Thyroid gland (tissue), 4 donors: ENCODE measurements at places on chromosomes 12 and 14.

- DNase-seq: no peak
Measured at GRCh38 chr12:54019924-54020590, 8.2 kb upstream of the HOXC6 start.

DNA sequence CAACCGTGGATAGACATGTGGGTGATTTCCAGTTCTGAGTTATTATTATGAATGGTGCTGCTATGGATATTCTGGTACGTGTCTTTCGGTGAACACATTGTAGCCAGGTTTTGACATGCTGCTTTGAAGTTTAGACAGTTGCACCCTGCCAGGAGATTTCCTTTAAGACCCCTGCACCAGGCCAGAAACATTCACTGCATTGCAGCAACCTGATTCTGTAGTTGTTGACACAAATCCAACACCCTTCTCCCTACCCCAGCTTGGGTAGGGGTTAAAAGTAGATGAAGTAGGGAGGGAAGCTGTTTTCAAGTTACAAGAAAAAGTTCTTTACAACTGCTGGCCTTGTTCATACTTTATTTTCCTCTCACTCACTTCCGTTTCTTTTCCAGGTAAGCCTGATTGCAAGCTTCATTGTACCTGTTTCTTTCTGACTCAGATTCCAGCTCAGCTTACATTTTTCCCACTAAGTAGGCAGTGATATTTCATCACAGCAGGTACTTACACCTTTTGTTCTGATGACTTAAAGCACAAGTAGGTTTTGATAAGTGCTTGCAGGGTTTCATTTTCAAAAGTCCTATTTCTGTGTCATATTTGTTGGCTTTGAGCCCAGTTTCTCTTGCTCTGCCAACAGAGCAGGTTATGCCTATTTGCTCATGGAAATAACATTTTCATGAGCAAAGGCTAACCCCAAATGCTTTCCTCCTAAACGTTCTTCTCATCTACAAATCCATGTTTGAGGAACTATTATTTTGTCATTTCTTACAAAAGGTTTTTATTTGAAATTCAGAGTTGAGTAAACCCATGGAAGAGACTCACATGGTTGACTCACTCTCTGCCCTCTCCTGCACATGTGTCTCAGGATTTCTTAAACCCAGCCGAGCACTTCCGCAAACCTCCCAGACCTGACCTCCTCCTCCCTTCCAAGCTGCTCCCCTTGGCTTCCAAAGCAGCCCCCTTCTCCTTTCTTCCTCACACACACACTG lies 12.1 kb upstream of the LTA4H start:
- no peak for DNase-seq

GRCh38 chr12:118035190-118036041 lies 18.9 kb downstream of the RFC5 start:
- DNase-seq: no peak

- no peak for DNase-seq
Measured at GRCh38 chr14:33734387-33734786, 216.5 kb downstream of the EGLN3 start.

GRCh38 chr14:73788701-73789551 lies 62.7 kb upstream of the PTGR2 start:
- no peak for DNase-seq

GRCh38 chr12:66467932-66468331 lies 165.6 kb downstream of the HELB start:
- no peak for DNase-seq

DNA sequence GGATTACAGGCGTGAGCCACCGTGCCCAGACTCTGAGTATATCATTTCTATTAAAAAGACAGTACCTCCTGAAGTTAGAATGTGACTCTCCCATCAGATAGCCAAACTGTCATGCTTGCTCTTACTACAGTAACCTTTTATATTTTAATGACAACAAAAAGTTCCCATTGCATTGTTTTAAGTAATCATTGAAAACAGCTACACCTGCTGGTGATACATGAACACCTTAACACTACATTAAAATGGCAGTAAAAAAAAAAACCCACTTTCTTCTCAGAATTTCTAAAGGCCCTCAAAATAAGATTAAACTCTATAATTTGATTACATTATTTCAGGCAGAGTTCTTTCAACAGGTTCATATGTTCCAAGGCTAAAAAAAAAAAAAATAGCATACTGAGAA lies 76.7 kb downstream of the SH2B3 start:
- no peak for DNase-seq

GRCh38 chr12:27967551-27968054 lies 4.9 kb downstream of the PTHLH start:
- no peak for DNase-seq

GRCh38 chr14:103385929-103386712 lies 906 bp downstream of the MARK3 start:
- peak; percentile 79 for DNase-seq

- DNase-seq: no peak
Measured at GRCh38 chr12:47025798-47026197, 53.6 kb upstream of the PCED1B start.

DNA sequence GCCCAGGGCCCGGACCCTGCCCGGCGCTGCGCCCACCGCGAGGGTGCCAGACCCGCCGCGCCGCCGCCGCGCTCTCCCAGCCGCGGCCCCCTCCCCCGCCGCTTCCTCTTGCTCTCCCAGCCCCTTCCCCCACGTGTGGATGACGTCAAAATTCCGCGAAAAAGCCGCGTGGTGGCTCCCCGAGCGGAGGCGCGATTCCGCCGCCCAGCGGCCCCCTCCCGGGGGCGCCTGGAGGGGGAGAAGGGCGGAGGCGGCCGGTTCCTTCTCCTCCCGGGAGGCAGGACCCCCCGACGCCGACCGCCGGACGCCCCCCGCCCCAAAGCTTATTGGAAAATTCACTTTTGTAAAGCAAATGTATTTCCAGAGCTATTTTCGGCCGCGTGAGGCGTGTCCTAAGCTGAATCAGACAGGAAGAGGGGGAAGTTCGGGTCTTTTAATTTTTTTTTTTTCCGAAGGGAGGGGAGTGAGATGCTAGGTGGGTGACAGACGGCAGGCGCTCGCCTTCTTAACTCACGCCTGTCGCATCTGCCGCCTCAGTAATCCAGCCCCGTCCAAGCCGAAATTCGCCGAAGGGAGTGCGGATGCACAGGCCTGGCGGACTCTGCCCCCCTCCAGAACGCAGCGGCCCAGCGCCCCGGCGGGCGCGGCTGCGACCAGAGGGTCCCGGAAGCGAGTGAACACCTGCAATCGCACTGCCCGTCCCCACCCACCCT lies 4.1 kb upstream of the CCND2 start:
- DNase-seq: peak; percentile 86

DNA sequence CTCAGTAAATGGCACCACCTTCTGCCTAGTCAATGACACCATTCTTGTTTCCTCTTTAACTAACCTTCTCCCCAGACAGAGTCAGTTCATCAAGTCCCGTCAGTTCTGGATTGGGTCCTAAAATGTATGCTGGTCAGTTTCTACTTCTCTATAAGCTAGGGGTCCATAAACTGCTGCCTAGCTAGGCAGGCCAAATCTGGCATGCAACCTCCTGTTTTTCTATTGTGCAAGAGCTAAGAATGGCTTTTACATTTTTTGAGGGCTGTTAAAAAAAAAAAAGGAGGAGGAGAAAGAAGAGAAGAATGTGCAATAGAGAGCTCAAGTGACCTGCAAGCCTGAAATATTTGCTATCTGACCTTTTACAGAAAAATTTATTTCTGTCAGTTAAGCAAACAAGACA lies 6.4 kb upstream of the TMED10 start:
- peak; percentile 30 for DNase-seq

- no peak for DNase-seq
Measured at GRCh38 chr12:77761286-77761685, 69.4 kb upstream of the NAV3 start.

- DNase-seq: peak; percentile 70
Measured at GRCh38 chr12:131035245-131035681, 81.6 kb downstream of the ADGRD1 start.

- DNase-seq: no peak
Measured at GRCh38 chr12:14416658-14417057, 51.2 kb downstream of the ATF7IP start.

- no peak for DNase-seq
Measured at GRCh38 chr14:70188322-70188658, 461 bp downstream of the SLC8A3 start.

- no peak for DNase-seq
Measured at GRCh38 chr14:92726135-92726932, 22.1 kb downstream of the LGMN start.

- DNase-seq: no peak
Measured at GRCh38 chr12:109737631-109738030, 24.0 kb downstream of the FAM222A start.

DNA sequence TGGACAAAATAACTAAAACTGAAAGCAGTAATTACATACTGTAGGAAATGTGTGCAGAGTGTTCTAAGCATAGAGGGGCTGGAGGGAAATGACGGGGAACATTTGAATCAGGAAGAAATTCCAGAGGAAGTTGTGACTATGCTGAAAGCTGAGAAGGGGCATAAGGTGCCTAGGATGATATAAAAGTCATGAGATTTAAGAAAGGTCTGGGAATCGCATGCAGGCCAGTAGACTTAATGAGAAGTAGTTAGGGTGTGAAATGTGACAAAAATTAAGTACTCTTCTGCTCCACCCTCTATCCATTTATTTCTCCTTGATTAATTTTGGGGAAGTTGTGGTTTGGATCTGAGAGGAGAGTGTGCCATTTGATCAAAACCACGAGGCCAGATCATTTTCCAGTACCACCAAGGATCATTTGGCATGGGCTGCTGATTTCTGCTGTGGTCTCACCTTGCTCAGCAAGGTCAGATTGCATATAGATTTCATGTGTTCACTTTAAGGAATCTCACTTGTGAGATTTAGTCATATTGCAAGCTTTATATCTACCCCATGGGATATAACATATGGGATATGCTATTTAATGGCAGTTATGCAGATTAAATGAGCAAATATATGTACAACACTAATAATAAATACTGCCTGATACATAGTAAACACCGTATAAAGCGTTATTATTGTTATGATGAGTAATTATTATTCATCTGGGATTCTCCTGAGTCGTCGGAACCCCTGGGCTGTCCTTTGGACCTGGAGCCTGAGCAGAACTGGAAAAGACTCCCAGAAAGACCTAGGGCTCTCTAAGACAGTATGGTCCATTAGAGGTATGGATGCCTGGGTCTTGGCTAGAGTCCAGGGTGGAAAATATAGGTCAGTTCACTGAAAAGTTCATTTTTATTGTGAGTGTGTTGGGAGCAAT lies 72.3 kb downstream of the SRGAP1 start:
- DNase-seq: no peak

- no peak for DNase-seq
Measured at GRCh38 chr12:28104903-28105864, 85.1 kb upstream of the CCDC91 start.

DNA sequence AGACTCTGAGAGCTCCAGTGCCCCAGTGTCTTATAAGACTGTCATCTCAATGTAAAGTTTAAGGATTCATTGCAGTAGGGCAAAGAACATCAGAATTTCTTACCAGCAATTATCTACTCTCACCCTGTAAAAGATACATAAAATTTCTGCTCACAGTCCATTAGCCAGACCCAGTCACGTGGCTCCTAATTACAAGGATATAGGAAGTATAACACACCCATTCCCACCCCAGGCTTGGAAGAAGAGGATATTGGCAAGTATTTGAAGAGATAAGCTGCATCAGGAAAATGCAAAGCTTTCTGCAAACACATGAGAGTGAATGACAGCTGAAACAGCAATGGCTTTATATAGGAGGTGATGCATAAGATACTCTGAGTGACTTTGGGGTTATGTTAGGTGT lies 14.3 kb downstream of the SYT1 start:
- DNase-seq: no peak

DNA sequence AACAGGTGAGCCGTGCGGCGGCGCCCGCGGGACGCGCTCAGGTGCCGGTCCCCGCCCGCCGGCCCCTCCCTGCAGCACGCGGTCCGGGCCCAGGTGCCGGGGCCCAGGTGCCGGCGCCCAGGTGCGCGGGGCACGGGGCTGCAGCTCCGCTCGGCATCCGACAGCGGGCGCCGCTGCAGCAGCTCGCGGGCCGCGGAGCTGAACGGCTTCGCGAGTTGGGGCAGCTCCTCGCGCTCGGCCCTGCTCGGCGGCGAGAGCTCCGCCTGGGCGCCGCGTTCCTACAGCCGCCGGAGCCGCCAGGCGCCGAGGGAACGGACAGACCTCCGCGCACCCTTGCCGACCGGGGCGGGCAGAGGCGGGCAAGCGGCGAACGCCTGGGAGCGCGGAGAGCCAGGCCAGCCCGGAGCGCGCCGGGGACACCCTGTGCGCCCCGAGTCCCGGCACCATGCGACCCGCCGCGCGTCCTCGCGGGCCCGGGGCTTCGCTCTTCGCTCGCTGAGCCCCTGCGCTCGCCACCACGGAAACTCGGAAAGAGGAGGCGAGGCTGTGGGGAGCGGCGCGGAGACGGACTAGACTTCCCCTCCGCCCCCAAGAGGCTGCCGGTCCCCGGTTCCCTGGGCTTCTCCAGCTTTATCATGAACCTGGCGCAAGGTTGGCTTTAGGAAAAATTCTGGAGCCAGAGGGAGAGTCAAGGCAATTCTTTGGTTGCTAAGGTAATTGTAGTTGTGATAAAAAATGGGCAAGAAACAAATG lies at the start of gene RGS6:
RGS6 (plus strand) TSS at position 201 of the 753 bp plus-strand sequence.
- DNase-seq: no peak

- DNase-seq: no peak
Measured at GRCh38 chr12:42174978-42175377, 30.3 kb upstream of the GXYLT1 start.

DNA sequence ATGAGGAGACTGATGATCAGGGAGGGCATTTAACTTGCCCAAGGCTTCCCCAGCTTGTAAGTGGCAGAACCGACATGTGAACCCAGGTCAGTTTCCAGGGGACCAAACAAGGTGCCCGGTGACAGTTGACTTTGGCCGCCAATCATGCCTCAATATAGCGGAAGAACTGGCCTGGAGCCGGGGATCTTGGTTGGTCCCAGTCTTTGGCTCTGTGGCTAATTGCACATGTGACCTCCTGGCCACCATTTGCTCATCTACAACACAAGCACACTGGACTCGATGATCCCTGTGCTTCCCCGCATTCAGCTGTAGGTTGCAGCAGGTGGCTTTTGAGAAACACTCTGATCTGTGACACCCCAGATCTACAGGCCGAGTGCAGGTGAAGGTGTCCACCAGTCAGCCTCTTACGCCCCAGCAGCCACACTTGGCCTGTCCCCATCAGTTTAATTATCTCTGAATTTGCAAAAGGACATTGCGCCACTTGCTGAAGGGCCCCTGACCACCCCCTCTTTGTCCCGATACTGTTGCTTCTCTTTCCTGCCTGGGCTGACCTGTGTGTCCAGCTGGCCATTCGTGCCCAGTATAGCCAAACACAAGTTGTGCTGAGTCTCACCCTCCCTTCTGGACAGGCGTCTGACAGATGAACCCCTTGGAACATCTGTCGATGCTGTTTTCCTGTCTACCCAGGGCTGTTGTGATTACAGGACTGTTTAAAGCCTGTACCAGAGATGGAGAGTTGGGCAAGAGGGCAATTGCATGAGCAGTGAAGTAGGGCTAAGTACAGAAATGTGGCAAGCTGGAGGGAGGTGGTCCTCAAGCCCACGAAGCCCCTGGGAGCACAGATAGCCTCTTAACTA lies 14.1 kb downstream of the ACACB start:
- no peak for DNase-seq

DNA sequence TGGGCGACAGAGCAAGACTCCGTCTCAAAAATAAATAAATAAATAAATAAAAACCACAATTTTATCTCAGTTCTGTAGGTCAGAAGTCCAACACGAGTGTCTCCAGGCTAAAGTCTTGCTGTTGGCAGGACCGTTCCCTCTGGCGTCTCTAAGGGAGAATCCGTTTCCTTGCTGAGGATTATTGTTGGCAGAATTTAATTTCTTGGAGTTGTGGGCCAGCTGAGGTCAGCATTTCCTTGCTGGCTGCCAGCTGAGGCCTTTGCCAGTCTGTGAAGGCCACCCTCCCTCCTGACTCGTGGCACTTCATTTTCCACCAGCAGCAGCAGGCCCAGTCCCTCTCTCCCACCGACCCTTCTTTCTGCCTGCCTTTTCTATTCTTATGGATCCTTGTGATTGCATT lies 17.2 kb downstream of the PSMC1 start:
- DNase-seq: no peak
